ENCODE measurements at places on chromosomes 4 and X.

DNA sequence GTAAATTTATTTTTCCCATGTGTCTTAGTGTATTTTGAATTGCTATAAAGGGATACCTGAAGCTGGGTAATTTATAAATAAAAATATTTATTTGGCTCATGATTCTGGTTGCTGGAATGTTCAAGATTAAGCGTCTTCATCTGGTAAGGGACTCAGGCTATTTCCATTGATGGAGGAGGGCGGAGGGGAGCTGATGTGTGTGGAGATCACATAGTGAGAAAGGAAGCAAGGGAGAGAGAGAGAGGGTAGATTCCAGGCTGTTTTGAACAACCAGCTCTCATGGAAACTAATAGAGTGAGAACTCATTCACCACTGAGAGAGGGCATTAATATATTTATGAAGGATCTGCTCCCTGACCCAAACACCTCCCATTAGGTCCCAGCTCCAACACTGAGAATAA is 39.6 kb upstream of the ADGRL3 start:
- no peak for DNase-seq

DNA sequence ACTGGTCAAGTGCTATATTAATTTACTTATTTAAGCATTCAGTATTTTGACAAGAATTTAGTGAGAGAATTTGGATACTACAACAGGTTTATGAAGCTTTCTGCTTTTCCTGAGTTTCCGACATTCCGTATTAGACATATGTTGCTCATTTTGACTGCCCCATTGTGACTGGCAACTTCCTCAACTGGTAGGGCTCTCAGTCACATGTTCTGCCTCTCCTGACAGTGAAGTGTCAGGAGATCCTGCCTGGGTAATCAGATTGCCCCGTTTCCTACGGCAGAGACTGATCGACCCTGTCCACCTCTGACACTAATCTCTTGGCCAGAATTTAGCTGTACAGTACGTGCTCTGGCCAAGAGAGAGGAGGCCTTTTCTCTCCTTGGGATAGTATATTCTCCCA is 49.5 kb downstream of the CLNK start:
- no peak for DNase-seq

GRCh38 chrX:1803741-1804140 is 188.9 kb downstream of the ASMT start:
- DNase-seq, result no peak

DNA sequence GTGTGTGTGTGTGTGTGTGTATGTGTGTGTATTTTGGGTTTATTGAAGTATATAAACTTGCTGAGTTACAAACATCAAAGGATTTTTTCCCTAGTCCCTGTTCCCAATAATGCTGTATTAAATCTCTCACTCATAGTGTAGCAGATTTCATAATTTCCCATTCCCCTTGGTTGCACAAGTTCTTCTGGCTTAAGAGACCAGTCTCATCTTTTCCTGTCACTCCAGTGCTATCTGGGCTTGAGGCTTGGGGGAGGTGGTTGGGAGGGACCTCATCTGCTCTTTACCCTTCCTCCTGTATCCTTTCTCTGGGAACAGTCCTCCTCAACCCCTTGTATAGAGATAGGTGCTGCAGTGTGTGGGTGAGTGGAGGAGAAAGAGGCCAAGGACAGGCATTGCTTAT is 285.4 kb upstream of the BOD1L1 start:
- DNase-seq, result peak; percentile 65

GRCh38 chrX:153926858-153927671 is 1.0 kb upstream of the ARHGAP4 start:
- peak; percentile 21 for DNase-seq

DNA sequence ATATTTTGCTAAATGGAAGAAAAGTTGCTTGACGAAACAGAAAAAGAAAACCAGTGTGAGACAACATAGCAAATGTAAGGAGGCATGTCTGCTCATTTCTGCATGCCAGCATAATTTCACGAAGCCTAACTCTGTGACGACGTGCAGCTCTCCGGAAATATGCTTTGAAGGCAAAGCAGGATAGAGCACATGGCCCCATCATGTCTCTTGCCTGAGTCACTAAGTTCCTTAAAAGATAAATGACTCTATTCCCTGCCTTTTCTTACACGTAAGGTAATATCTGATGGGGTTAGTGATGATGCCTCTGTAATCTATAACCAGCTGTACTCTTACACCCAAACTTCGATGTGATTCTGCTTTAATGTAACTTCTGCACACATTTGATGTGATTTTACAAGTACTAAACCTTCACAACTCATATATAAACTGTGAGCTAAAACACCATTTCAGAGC is 64.5 kb downstream of the ANXA3 start:
- DNase-seq, result no peak
